ENCODE measurements at places on chromosomes 12 and 14.

DNA sequence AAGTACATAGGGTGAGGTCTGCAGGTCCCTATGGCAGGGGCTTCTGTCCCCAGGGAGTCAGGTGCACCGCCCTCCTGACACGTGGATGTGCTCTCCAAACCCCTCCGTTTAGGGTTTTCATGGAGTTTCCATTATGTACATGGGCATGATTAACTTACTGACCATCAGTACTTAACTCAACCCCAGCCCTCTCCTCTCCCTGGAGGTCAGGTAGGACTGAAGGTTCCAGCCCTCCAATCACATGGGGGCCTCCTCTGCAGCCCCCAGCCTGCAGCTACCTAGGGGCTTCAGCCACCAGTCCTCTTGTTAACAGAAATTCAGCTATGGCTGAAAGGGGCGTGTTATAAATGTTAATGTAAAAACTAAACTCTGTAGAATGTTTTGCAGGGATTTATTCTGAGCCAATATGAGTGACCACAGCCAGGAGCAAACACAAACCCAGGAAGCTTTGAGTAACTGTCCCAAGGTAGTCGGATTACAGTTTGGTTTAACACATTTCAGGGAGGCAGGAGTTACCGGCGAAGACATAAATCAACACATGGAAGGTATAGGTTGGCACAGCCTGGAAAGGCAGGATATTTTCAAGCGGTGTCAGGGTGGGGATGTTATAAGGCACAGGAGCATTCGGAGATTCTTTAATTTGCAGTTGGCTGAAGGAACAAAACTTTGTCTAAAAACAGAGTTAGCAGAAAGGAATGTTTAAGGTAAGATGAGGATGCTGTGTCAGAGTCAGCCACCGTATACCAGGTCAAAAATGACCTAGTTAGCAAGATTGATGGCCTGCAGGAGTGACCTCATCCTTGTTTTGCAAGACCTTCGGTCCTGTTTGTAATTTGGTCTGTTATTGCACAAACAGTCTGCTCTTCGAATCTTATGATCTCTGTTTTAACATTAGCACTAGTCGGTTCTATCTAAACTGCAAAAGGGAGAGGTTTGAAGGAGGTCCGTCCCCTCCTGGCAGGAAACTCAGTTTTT lies 75.2 kb downstream of the TNFAIP2 start:
- no peak for DNase-seq

DNA sequence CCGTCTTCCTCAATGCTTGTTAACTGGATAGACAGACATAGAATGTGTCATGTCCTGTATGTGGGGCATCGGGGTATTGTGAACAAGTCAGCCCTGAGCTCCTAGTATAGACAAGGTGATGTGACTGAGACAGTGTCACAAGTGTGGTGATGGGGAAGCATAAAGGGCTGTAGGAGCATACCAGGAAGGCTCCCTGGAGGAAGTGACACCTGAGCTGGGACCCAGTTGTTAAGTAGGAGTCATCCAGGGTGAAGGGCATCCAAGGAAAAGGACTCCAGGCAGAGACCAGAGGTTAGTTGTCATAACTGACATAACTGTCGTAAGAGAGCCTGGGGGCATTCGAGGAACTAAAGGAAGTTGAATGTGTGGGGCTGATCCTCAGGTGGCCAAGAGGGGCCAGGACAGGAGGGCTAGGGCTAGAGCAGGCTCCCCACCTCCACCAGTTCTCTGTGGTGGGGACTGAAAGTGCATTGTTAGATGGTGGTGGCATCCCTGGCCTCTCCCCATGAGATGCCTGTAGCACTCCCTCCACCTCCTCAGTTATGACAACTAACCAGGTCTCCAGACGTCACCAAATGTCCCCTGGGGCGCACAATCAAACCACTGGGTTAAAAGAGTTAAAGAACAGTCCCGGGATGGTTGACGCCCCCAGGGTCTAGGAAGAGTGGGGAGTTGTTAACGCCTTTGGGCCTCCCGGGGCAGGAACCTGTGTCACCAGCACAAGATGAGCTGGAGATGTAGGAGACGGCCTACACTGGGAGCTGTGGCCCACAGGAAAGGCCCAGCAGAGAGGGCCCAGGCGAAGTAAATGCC lies 2.4 kb downstream of the FICD start:
- DNase-seq = no peak

- no peak for DNase-seq
Observed at GRCh38 chr12:92675092-92675865, 27.5 kb upstream of the PLEKHG7 start.

DNA sequence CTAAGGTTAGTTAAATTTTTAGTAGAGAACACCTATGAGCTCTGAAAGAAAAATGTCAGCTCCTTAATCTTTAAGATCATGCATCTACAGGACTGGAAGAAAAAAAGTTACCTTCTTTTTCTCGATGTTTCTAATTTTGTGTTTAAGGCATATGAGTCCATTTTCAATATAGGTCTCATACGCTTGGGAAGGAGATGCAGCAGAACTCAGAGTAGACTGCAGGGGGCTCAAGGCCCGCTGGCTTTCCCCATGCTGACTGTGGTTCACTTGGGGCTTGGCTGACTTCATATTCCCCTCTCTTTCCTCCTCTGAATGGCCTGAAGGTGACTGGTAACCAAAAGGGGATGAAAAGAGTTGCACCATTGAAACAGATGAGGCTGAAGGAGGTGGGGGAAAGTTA lies 1.5 kb downstream of the CAPRIN2 start:
- DNase-seq = no peak

DNA sequence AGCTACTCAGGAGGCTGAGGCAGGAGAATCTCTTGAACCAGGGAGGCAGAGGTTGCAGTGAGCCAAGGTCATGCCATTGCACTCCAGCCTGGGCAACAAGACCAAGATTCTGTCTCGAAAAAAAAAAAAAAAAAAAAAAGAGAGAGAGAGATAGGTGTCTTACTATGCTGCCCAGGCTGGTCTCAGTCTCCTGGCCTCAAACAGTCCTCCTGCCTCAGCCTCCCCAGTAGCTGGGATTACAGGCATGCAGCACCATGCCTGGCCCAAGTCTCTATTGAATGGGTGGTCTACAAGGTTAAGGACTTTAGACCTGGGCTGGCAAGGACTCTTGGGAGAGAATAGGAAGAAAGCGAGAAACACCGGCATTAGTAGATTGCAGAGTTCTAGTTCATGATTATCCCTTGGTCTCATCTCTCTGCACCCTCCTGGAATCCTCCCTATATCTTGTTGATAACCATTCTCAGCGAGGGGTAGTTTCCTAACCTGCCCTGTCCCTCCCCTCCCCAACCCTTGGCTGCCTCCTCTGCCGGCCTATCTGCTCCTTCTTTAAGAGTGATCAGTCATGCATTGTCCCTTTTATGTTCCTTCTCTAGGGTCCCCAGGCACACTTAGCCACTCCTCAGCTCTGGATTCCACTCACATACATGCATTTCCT lies 128.1 kb upstream of the MAP1LC3B2 start:
- DNase-seq = no peak

DNA sequence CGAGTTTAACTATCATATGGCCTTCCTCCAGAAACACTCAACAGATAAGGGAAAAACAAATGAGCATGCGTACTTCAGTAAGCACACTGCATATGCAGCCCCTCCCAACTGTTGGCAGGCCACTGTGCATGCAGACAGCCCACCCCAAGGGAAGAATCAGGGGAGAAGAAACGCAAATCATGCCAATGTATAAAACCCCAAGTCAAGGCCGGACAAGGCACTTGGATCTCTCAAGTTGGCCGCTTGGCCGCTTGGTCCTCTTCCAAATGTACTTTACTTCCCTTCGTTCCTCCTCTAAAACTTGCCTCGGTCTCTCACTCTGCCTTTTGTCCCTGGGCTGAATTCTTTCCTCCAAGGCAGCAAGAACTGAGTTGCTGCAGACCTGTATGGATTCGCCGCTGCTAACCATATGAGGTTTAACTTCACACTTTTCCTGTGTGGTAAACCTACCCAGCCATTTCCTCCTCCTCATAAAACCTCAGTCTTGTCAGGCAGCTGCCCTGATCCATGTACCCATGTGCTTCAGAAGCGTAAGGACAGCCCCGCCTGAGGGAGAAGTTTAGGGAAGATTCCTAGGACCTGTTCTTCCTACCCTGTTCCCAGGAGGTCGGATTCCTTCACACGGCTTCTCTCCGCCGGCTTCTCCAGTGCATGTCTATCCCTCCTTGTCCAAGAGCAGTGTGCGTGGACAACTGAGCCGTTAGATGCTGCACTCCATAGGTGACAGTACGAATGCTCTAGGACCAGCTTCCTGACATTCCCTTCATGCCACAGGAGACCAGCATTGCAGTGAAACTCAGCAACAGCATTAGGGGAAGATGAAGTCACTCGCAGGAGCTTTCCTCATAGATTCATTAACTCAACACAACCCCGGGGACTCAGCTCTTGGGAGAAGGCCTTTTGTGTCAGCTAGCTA lies 188.0 kb downstream of the MON2 start:
- DNase-seq = no peak

- no peak for DNase-seq
Observed at GRCh38 chr12:71710276-71711125, 24.6 kb downstream of the TMEM19 start.

DNA sequence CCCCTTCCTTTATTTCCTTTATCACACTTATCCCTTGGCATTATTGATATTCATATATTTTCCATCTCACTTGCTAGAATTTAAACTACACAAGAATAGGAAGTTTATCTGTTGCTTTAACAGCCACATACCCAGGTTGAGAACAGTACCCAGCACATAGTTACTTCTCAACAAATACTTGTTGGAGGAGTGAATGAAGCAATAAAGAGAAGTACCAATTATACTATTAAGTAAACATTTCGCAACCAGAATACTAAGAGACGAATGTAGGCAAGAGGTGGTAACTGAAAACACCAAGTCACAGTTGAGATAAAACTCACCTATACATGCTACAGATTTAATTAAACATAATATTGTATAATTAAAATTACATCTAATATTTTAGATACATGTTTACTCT lies 110.9 kb downstream of the FSCB start:
- no peak for DNase-seq

DNA sequence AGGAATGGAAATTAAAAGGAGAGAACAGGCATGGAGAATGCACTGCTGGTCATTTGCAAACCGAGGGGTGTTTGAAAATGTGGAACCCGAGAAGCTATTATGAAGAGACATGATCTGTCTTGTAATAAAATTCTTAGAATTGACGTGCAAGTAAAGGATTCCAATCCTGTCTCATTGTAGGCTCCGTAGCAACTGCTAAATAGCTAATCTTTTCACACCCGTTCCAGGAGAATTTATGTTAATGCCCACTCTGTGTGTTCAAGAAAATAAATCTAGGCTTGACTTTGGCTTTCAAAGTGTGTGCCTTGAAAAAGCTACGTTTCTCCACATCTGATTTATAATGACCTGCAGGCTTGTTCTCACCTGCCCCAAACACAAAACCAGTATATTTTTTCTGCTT lies 380.9 kb downstream of the GLT1D1 start:
- no peak for DNase-seq

DNA sequence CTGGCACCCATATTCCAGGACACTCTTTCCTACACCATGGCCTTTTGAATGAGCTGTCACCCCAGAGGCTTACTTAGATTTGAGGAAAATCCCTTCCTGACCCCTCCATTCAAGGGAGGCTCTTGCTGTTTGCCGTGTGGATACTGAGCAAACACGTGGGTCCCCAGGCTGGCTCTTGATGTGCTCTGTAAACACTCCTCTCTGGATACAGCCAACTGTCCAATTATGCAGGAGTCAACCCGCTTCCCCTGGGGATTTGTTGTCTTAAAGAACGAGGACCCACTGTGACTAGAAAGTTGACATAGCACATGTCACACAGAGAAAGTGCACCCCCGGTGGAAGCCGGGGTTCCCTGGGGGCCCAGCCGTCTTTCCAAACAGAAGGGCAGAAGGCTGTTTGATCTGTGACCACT lies 75.8 kb upstream of the CEP83 start:
- DNase-seq = no peak
